Right lung (tissue), 10 donors: ENCODE measurements at places on chromosomes 12 and 14.

DNA sequence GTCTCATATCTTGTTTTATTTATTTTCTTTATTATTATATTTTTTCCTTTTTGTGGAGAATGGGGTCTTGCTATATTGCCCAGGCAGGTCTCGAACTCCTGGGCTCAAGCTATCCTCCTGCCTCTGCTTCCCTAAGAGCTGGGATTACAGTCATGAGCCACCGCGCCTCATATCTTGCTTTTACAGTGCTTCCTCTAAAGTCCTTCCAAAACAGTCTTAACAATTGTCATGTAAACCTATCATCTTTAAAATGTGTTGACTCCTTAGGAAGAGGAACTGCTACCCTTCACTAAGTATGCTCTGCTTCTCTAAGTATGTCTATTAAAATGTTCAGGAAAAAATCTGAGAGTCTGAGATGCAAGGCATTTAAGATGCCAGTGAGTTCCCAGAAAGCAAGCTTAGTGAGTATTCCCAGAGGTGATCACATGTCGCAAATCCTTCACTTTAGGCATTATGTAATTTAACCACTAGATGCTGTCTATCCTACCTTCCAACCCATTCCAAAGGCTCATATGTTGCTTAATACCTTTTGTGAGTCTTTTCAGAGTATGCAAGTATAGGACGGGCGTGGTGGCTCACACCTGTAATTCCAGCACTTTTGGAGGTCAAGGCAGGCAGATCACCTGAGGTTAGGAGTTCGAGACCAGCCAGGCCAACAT is 19.7 kb upstream of the FOXJ2 start:
- no peak for DNase-seq

- DNase-seq, result no peak
Observed at GRCh38 chr14:44149597-44149996, 357.5 kb downstream of the FSCB start.

DNA sequence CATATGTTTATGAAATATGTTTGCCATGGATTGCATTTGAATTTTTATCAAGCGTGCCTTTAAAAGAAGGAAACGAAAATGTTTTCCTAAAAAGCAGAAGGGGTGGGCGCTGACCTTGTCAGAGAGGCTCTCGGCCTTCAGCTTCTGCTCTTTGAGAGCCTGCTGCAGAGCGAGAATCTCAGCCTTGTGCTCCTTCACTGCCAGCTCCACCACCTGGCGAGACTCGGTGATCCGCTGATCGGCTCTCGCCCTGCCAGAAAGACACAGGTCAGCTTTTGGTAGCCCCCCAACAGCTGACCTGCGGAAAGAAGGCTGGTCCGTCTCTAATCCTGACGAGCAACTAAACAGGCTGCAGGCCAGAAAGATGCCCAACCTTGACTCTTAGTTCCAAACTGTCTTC is 62.4 kb downstream of the PRKAB1 start:
- no peak for DNase-seq

DNA sequence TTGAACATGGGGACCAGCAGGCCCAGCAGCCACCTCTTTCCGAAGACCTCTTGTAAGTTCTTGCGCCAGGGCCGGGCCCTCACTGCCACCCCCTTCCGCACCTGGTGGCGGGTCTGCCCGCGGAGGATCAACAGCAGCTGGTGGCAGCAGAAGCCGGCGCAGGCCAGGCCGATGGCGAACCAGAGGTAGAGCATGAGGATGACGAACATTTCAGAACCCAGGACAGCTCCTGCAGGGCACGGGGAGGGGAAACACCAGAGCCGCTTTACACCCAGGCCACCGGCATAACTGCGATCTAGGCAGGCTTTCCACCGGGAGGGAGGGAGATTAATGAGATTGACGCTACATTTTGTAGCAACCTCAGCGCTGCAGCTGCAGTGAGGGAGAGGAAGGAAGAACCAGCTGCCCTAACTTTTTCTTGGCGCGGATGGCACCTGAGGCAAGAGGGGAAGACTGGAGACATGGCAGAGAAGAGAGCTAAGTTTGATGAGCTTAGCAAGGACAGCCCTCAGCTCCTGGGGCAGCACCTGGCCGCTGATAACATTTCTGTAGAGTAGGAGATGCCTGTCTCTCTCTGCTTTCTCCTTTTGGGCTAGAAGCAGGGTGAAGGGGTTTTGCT is 7.8 kb downstream of the ZDHHC22 start:
- peak; percentile 70 for DNase-seq

GRCh38 chr14:63241096-63241495 is 36.9 kb downstream of the RHOJ start:
- DNase-seq, result no peak

DNA sequence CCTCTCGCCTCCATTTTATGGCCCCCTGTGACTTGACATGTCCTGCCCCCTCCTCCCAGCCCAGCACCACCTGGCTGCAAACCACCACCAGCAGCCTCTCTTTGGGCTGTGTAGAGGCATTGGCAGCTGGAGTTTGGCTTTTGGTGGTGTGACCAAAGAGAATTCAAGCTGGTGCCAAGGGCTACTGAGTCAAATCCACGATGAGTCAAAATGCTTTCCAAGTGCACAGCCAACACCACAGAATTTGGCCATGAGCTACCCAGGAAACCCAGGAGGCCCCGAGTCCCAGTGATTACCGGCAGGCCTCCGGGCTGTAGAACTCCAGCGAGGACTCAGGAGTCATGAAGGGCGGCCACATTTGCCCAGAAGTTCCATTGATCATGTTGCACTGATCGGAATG is 53.8 kb downstream of the SCARB1 start:
- DNase-seq, result no peak

DNA sequence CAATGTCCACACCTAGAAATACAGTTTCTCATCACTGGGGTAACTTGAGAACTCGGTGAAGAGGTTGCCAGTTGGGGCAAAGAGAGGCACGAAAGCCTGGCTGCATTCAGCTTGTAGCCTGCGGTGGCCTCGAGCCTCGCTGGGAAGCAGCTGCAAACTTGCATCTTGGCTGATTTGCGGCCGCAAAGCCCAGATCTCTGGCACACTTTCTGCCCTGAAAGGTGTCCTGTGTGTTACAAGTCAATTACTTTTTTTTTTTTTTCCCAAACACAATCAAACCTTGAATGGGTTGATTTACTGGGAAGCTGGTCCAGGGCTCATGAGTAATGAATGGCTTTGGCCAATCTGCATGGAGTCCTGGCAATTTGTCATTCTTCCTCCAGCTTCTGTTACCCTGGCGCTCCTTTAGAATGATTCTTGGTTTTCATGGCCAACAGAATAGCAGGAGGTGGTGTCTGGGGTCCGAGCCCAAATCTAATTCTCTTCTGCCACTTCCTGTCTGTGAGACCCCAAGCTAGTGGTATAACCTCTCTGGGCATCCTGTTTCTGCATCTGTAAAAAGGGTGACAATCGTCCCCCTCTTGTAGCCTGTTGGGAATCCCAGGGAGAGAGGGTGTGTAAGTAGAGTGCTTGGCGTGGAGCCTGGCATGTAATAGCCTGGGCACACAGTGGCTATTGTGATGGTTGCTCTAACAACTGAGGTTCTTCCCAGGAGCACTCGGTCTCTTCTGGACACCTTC is 6.7 kb downstream of the BCL7A start:
- DNase-seq, result no peak

DNA sequence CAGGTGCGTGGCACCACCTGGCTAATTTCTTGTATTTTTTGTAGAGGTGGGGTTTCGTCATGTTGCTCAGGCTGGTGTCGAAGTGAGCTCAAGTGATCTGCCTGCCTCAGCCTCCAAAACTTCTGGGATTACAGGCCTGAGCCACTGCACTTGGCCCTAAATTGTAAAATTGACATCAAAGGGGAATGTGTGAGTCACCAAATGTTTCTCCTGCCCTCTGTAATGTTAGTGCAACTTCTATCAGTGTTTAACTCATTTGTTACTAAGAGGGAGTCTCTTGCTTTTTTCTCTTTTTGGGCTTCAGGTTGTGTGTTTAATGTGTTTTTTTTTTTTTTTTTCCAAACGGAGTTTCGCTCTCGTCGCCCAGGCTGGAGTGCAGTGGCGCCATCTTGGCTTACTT is 2.3 kb downstream of the TULP3 start:
- DNase-seq, result no peak

DNA sequence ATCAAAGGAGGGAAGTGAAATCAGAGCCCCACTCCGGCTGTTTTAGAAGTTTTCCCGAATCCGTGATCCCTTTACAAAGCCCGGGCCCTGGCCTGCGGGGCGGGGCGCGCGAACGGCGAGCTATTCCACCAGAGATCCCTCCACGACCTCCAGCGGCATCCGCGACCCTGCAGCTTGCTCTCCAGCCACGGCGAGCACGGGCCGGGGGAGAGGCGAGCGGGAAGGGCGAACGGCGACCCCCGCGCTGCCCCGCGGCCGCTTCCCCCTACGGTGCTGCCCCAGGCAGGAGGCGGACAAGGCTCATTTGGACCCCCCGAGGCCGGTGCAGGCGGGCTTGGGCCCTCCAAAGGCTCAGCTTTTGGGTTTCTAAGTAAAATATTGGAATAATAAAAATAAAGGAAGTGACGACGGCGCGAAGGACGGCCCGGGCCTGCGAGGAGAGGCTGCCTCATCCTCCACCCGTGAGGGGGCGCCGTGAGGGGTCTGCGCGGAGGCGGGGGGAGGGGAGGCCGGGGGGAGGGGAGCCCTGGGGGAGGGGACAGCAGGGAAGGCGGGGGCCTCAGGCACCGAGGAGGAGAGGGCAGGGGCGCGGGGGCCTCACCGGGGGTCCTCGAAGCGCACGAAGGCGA is 613 bp downstream of the SRSF9 start:
- DNase-seq, result no peak

DNA sequence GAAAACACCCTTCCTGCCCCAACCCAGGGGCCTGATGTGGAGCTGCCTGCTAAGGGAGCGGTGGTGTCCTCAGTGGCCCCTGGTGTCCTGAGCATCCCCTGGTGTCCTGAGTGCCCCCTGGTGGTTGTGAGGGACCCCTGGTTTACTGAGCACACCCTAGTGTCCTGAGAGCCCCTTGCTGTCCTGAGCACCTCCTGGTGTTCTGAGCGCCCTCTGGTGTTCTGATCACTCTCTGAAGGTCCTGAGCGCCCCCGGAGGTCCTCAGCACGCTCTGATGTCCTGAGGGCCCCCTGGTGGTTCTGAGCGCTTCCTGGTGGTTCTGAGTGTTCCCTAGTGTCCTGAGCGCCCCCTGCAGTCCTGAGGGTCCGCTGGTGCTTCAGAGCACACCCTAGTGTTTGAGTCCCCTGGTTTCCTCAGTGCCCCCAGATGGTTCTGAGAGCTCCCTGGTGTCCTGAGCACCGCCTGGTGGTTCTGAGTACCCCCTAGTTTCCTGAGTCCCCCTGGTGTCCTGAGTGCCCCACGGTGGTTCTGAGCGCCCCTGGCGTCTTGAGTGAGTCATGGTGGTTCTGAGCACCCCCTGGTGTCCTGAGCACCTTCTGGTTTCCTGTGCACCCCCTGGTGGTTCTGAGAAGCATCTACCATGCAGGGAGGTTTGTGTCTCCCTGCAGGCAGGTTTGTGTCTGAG is 1004.2 kb downstream of the TMEM121 start:
- no peak for DNase-seq

- DNase-seq, result no peak
Observed at GRCh38 chr14:53520078-53520928, 367.2 kb upstream of the DDHD1 start.

- DNase-seq, result peak; percentile 61
Observed at GRCh38 chr12:3551386-3551785, 60.4 kb downstream of the PRMT8 start.

DNA sequence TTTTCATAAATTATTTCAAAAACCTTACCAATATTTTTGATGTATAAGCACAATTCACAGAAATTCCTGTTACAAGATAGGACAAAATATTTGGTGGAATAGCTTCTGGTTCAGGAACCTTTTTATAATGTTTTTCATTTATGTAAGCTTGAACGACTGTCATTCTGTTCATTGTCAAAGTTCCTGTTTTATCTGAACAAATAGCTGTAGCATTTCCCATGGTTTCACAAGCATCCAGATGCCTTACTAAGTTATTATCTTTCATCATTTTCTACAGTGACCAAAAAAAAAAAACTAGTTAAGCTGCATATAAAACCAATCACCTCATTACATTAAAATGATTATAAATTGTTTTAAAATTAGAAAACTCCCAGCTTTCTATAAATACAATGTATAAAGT is 87.1 kb downstream of the ATP2B1 start:
- DNase-seq, result no peak

- no peak for DNase-seq
Observed at GRCh38 chr12:82408844-82409243, 50.5 kb downstream of the METTL25 start.

DNA sequence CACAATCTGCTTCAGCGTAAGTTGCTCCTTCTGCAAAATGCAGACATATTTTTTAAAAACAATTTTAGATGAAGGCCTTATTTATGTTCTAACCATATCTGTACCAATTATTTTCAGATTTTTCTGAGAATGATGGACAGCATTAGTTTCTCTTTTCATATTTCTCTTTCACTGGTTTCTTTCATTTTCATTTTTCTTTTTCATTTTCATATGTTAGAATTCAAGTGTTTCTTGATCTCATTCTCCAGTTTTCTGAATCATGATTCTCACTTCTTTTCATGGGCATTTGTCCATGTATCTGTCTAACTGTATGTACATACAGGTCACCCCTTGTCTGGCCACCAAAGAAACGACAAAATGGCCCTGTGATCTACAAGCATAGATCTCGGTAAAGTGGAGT is 346.6 kb downstream of the NAV3 start:
- no peak for DNase-seq

GRCh38 chr14:46290706-46291105 is 360.9 kb downstream of the RPL10L start:
- no peak for DNase-seq

DNA sequence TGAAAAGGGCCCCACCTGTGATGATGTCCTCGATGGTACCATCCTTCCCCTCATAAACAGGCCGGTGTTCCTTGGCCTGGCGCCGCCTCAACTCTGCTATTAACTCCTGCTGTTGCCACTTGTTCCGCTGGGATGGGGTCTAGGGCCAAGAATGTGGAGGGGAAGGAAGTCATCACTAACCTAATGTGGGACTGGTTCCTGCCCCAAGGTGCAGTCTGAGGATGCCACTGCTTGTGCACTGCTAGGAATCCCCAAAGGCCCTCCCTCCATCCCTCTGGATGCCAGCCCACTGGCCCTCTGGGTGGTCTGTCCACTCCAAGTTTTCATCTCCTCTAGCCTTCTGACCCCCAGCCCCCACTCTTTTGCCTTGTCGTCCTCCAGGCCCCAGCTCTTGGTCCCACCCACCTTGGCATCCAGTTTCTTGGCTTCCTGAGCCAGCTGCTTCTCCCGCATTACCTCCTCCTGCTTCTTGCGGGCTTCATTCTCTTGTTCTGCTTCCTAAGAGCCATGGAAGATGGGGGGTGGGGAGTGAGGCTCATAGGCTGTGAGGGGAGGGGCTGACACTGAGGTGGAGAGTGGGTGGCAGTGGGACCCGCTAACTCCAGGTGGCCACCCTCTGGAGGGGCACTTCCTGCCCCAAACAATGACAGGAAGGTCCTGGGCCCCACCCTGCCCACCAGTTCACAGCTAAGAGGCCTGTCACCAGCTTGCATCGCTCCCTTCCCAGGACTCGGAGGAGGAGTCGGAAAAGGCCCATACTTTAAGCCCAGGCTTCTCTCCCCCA is 23.7 kb downstream of the PRPF40B start:
- DNase-seq, result no peak

- no peak for DNase-seq
Observed at GRCh38 chr12:4106621-4107020, 166.9 kb upstream of the CCND2 start.

GRCh38 chr12:99911967-99912366 is 72.8 kb downstream of the ANKS1B start:
- no peak for DNase-seq

GRCh38 chr14:50828721-50829488 is 2.1 kb downstream of the NIN start:
- no peak for DNase-seq

- DNase-seq, result no peak
Observed at GRCh38 chr14:20440882-20441281, 4.9 kb upstream of the KLHL33 start.
